ENCODE measurements at places on chromosomes 6 and 20. TPM values are rescaled to one million over a fixed set of nuclear protein-coding genes. Genes with fewer than 3 reads are reported as not detected.

The FILIP1 gene
- polyA plus RNA-seq, result 2.3 TPM

The PRR3 gene
- 30.2 TPM for polyA plus RNA-seq

The HAO1 gene
- polyA plus RNA-seq, result 0.07 TPM

The SIRPD gene
- not detected for polyA plus RNA-seq

The SIGLEC1 gene
- polyA plus RNA-seq, result 1.8 TPM

The PRDM13 gene
- polyA plus RNA-seq, result not detected

The ZNF165 gene
- 5.4 TPM for polyA plus RNA-seq

The VWA7 gene
- polyA plus RNA-seq, result 7.3 TPM

The SMLR1 gene
- 3.7 TPM for polyA plus RNA-seq

The SUMO4 gene
- polyA plus RNA-seq, result 0.79 TPM

The MTHFD1L gene
- 16.8 TPM for polyA plus RNA-seq

The MED23 gene
- polyA plus RNA-seq, result 43.6 TPM

The SLC25A27 gene
- 32.6 TPM for polyA plus RNA-seq

The ADGRB3 gene
- 3.6 TPM for polyA plus RNA-seq

The VSX1 gene
- polyA plus RNA-seq, result not detected

The PLA2G7 gene
- 2.8 TPM for polyA plus RNA-seq

The GABRR1 gene
- 0.95 TPM for polyA plus RNA-seq

The ZC2HC1B gene
- polyA plus RNA-seq, result not detected

The CCN2 gene
- polyA plus RNA-seq, result 237 TPM

The MEI4 gene
- 1.6 TPM for polyA plus RNA-seq

The XKR7 gene
- polyA plus RNA-seq, result 0.34 TPM

The SIRPG gene
- not detected for polyA plus RNA-seq

The IRAK1BP1 gene
- polyA plus RNA-seq, result 8.9 TPM

The RAE1 gene
- polyA plus RNA-seq, result 55.7 TPM

The ANKRD6 gene
- 23.4 TPM for polyA plus RNA-seq

The TNF gene
- 0.18 TPM for polyA plus RNA-seq

The E2F3 gene
- 22.2 TPM for polyA plus RNA-seq

The CRISP2 gene
- polyA plus RNA-seq, result not detected

The ZNF831 gene
- polyA plus RNA-seq, result 0.10 TPM

The SAPCD1 gene
- polyA plus RNA-seq, result 17.2 TPM

The RIPOR3 gene
- 5.5 TPM for polyA plus RNA-seq

The BPIFB4 gene
- not detected for polyA plus RNA-seq

The ENPP1 gene
- polyA plus RNA-seq, result 19.2 TPM

All from renal cortex interstitium (tissue), 15 donors.